D721Med (cell line): ENCODE measurements at places on chromosomes 5 and 9.

DNA sequence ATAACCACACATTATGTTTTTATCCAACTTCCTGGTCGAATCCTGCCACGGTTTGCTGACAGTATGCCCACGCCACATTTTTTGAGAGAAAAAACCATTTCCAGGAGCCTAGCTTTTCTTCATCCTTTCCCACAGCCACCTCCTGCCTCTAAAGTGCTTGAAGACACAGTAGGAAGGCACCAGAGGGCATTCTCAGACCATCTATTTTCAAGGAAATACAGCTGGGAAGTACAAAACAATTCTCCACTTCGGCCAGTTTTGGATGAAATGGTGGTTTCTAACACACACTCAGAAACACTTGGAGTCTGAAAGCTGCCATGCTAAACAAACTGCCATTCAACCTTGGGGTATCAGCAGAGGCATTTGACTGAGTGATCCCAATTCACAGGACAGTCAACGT lies 86.3 kb upstream of the RPS23 start:
- no peak for DNase-seq

- no peak for DNase-seq
These were observed 68.8 kb upstream of the ABL1 start for GRCh38 chr9:130766021-130766926.

GRCh38 chr5:55903121-55903701 lies 52.1 kb downstream of the IL31RA start:
- no peak for DNase-seq

DNA sequence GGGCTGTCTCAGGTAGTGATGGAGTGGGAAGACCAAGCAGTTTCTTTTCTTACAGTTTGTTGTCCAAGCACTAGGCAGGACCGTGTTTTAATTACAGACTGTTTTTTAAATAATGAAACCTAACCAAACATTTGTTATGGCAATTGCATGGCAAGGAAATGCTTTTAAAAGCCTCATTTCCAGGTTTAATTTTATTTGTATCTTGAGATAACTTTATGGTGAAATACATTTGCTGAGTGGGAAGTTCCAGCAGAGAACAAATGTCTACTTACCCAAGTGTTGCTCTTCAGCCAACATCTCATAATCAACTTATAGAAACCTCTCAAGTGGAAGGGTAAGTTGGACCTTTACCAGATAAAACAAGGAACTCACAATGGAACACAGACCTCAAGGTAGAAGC lies 11.8 kb upstream of the LHFPL2 start:
- no peak for DNase-seq

DNA sequence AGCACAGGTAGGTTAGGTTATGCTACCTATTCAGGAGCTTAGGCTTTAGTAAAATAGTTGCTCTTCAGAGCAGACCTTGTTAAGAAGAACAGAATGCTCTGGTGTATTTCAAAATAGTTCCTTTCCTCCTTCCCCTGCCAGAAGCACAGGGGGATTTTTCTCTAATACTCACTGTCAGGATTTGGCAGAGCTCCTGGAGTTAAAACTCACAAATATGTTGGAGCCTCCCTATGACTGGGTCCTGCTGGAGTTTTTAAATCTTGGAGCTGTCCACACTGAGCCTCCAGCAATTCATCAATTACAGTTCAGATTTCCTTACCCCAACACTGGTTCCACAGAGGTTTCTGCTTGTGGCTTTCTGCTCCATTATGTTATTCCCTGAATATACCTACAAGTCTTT lies 1233.8 kb upstream of the WWC1 start:
- no peak for DNase-seq

DNA sequence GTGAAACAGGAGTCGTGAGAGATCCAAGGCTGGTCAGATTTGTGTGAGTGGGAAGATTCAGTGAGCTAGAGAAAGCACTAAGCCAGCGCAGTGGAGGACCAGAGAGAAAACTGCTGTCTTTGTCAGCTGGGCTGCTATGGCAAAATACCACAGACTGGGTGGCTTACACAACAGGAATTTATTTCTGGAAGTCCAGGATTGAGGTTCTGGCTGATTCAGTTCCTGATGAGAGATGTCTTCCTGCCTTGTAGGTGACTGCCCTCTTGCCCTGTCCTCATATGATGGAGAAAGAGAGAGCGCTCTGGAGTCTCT lies 24.2 kb upstream of the ANKRD33B start:
- no peak for DNase-seq

GRCh38 chr5:157484768-157485167 lies 24.8 kb downstream of the NIPAL4 start:
- DNase-seq = no peak

- no peak for DNase-seq
These were observed 705 bp downstream of the SEPTIN8 start for GRCh38 chr5:132776131-132776937.

- DNase-seq = no peak
These were observed 829.6 kb downstream of the PTPRD start for GRCh38 chr9:9783211-9783610.

- no peak for DNase-seq
These were observed 189.6 kb downstream of the COX7C start for GRCh38 chr5:86807046-86808031.

- DNase-seq = peak; percentile 93
These were observed 20.3 kb downstream of the PTPA start for GRCh38 chr9:129131300-129132145.

GRCh38 chr9:127163409-127163808 lies 41.0 kb upstream of the ANGPTL2 start:
- no peak for DNase-seq

DNA sequence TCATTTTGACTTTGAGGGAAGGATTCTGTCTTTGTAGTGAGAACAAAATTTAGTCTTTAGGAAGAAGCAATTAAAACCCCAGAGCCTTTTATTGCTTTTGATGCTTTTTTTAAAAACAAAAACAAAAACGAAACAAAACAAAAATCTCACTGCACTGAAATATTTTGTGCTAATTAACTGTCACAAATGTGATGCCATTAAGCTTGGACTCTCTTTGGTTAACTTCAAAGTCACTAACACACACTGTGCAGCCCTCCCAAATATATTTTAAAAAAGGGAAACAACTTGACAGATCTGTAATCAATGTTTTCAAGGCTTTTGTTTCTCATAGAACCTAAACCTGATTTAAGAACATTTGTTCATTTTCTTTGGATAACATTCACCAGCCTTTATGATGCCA lies 290.7 kb downstream of the MAST4 start:
- DNase-seq = no peak

- no peak for DNase-seq
These were observed 33.6 kb upstream of the GABRP start for GRCh38 chr5:170749911-170750431.

- no peak for DNase-seq
These were observed 1348.3 kb upstream of the CDH9 start for GRCh38 chr5:28386712-28387111.

DNA sequence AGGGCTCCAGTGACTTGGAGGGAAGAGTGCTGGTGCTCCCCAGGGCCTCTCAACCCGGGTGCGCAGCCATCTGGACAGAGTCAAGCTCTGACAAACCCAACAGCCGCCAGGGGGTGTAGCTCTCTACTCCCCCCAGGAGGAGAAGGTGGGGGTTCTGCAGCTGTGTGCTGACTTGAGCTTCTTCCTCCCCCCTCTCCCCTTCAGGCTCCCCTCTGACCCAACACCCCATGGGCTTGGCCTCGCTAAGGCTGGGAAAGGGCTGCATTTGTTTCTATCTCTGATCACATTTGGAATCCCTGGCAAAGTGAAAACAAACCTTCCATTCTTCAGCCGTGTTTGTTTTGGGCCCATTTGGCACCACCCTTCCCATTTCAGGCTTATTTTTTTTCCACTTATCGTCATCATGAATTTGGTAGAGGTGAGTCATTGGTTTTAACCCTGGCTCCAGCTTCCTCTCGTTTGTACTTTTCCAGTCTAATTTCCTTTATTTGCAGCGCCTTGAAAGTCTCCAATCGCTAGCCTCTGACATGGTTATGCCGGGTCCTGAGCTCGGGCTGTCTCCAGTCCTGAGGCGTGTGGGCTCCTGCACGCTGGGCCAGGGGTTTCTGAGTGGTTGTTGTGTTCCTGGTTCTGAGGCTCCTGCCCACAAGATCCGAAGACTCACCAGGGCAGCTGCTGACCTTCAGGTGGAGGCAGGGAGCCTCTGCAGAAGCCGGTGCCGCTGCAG lies 36.1 kb downstream of the DAP start:
- no peak for DNase-seq

DNA sequence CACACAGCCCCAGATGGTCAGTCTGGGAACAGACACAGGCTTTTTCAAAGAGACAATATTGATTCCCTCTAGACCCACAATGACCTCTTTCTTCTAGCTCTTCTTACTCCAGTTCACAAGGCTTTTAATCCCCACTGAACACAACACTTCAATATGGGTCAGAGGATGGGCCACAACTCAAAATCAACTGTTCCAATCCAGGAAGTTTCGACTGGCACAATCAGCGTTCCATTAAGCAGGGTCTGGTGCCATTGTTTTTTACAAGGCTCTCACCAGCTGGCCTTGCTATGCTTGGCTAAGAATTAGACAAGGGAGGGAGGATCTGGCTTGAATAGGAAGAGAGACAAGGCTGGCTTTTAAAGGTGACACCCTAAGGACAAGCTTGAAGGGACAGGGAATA lies 199.4 kb upstream of the SLC24A2 start:
- no peak for DNase-seq

GRCh38 chr9:100084128-100084453 lies 14.7 kb downstream of the ERP44 start:
- no peak for DNase-seq

- no peak for DNase-seq
These were observed 114.5 kb upstream of the GPR151 start for GRCh38 chr5:146630472-146630871.

DNA sequence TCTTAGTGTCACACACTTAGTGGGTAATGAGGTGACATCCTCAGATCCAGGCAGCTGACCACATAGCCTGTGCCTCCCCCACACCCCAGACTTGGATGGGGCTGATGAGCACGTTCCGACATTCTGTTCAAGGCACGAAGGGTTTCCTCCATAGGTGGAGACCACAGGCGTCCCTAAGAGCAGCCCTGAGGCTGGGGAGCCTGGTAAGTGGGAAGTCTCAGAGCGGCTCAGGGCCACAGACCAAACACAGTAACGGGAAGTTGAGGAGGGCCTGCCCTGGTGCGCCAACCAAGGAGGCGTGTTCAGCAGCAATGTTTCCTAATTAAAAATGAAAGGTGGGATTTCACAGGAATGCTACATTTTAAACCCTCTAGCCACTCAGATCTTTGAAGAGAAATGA lies 102.3 kb upstream of the PHYKPL start:
- DNase-seq = no peak

- no peak for DNase-seq
These were observed 145.5 kb upstream of the MAP3K1 start for GRCh38 chr5:56669534-56670483.

GRCh38 chr5:103821361-103821760 lies 258.8 kb upstream of the NUDT12 start:
- DNase-seq = no peak

- no peak for DNase-seq
These were observed 286.8 kb upstream of the PANK3 start for GRCh38 chr5:168865968-168866367.

- DNase-seq = no peak
These were observed 6.5 kb upstream of the PAX5 start for GRCh38 chr9:37040508-37041127.

DNA sequence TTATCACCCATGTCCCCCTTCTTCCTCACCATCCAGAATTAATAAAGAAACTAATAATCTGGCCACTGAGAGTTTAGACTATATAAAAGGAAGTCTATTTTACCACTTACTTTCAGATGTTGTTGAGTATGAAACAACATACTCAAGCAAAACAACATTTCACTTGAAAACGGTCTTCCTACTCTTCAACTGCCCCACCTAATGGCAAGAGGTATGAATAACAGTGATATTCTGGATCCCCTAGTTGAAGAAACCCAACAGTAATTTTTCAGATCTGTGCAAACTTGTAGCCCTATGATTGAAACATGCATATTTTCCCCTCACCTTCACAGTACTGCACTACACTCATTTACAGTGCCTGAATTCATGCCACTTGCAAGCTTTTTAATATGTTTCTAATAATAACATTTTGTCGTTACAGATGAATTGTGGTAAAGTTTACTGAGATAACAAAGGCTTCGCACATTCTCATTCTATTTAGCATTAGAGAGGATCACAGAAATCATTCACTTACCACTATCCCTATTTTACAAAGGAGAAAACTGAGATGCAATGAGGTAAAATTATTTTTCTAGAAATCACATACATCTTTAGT lies 267.9 kb upstream of the PDE4D start:
- no peak for DNase-seq

DNA sequence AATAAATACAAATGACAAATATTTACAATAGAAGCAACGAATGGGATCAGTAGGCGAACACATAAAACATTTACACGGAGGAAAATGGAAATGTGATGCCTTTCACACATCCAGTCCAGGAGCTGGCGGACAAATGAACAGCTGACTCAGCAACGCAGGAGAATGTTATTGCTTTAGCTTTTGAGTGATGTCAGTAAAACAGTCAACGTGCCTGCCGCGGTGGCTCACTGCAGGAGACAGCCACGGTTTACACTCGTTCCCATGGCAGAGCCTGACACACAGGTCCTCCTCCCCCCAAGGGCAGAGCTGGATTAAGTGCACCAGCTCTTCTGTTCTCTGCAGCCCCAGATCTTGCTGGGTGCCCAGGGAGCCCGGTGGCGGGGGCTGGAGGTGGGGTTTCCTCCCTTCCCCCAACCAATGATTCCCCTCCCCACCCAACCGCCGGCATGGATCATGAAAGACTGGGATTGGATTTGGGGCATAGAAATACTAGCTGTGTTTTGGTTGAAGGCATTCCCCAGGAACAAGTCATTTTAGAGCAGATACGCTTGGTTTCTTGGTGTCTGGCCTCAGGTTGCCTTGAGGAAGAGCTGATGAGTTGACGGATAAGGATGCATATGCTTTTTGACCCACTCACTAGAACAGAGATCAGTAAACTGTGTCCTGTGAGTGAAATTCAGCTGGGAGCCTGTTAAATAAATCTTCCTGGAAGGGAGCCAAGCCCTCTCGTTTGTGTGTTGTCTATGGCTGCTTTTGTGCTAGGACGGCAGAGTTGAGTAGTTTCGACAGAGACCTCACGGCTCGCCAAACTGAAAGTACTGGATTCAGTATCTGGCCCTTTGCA lies 12.5 kb downstream of the STC2 start:
- DNase-seq = no peak

- no peak for DNase-seq
These were observed 59.7 kb downstream of the GPR21 start for GRCh38 chr9:123093141-123093540.

DNA sequence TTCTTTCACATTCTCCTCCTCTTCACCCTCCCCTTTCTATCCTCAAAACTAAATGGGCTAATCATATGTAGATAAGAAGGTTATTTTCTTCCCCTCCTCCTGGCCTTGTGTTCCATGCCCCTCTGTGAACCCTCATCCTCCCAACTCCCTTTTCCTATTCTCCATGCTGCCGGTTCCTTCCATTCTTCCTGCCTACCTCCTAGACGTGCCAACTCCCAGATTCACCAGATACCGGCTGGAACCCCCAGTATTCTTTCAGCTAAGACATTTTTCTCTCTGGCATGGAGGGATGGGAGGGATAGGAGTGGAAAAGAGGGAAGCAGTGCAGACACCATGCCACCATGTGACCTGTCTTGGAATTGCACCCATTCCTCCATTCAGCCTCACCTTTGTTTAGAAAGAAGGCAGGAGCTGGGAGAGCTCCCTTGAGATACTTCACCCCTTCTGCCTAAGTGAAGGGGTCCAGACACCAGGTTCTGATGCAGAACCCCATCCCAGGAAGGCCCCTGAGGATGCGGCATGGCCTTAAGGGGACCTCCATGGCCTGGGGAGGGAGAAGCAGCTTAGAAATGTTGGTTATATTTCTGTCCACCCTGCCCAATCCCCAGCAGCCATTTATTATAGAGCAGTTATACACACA lies 4.8 kb downstream of the DNAJB5 start:
- DNase-seq = peak; percentile 78

GRCh38 chr5:135444881-135445280 lies 2.3 kb downstream of the DCANP1 start:
- no peak for DNase-seq
